Activated CD4-positive, alpha-beta memory T cell treated with anti-CD3 and anti-CD28 coated beads for 36 hours (primary cell): ENCODE measurements at places on chromosomes 3 and 15. TPM values are rescaled to one million over a fixed set of nuclear protein-coding genes. Genes with fewer than 3 reads are reported as not detected.

GRCh38 chr15:101070502-101071273 is 151.5 kb downstream of the LRRK1 start:
- no peaks in the 10 kb centered on the region for H3K36me3 ChIP-seq
- no peak overlapping the region for H3K4me3 ChIP-seq
- peaks cover 11% of the 10 kb centered on the region for H3K4me1 ChIP-seq
- H3K27ac ChIP-seq = peak overlapping the region; percentile 66
- H3K27me3 ChIP-seq = peaks cover 1% of the 10 kb centered on the region

DNA sequence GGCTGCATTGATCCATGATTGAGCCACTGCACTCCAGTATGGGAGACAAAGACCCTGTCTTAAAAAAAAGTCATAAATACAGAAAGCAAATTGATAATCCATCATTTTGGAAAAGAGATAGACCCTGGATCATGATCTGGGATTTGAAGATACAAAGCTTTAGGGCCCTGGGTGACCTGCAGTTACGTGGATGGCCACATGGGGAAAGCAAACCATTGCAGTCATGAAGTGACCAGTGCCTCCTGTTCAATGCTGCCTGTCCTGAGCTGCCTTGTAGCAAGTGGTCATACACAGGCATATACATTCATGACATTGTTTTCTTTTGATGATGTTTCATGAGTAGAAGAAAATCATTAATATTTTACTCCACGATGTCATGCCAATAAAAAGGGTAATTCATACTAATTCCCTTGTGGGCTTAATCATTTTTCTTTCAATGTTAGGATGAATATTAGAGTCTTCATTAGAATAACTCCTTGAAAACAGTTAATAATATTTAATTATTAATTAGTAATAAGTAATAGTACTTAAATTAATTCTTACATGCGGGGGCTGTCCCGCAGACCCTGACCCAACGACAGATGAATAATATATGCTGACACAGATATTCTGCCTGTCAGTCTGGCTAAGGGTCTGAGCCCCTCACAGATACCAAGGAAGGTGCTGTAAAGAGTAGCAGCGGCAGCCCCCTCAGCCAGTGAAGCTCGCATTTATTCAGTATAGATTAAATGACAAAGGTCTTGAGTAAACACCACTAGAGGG is 109.0 kb upstream of the UNC13C start:
- no peaks in the 10 kb centered on the region for H3K4me1 ChIP-seq
- no peak for DNase-seq
- H3K27ac ChIP-seq = no peak overlapping the region
- H3K4me3 ChIP-seq = no peak overlapping the region

GRCh38 chr3:48399387-48400172 is 27.6 kb downstream of the FBXW12 start:
- H3K27ac ChIP-seq = no peak overlapping the region
- H3K27me3 ChIP-seq = peaks cover 1% of the 10 kb centered on the region
- no peaks in the 10 kb centered on the region for H3K36me3 ChIP-seq
- peak; percentile 5 for DNase-seq
- H3K4me1 ChIP-seq = no peaks in the 10 kb centered on the region

DNA sequence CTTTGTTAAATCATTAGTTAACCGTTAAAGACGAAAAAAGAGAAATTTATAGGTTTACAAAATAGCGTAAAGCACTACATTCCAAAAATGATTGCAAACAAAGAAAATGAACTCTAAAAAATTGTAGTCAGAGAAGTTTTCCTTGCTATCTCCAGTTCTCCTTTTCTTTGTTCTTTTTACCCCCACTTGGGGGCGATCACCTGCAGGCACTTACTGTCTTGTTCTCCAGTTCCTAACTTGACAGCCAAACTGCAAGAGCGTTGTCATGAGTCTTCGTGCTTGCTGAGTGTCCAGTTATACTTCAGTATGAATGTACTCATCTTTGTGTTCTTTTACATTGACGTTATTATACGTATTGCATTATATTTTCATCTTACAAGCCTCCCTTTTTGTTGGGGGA is 54.5 kb downstream of the CHD2 start:
- H3K4me1 ChIP-seq = peaks cover 37% of the 10 kb centered on the region
- peak; percentile 26 for DNase-seq
- no peaks in the 10 kb centered on the region for H3K27me3 ChIP-seq
- H3K27ac ChIP-seq = no peak overlapping the region

The CYP1A1 gene
- total RNA-seq = 1.1 TPM

DNA sequence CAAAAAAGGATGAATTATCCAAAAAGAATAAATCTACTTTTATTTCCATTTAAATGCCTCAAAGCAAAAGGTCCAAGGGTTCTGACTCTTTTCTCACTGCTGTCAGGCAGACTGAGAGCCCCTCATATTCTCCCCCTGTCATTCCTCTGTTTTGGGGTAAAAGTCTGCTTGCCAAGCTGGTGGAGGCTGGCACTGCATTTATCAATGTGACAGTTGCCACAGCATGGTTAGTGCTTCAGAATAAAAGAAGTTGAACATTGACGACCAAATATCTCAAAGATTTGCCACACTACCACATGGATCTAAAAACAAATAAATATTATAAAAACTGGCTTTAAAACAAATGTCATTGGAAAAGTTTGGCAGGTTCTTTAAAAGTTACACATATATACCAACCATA is 89.2 kb upstream of the SNRK start:
- no peaks in the 10 kb centered on the region for H3K27me3 ChIP-seq
- no peak overlapping the region for H3K4me3 ChIP-seq

The EFCC1 gene
- 0.12 TPM for total RNA-seq

- no peak overlapping the region for H3K27ac ChIP-seq
- H3K36me3 ChIP-seq = no peaks in the 10 kb centered on the region
- H3K4me3 ChIP-seq = no peak overlapping the region
Measured at GRCh38 chr3:151351219-151351618, 21.9 kb upstream of the P2RY13 start.

DNA sequence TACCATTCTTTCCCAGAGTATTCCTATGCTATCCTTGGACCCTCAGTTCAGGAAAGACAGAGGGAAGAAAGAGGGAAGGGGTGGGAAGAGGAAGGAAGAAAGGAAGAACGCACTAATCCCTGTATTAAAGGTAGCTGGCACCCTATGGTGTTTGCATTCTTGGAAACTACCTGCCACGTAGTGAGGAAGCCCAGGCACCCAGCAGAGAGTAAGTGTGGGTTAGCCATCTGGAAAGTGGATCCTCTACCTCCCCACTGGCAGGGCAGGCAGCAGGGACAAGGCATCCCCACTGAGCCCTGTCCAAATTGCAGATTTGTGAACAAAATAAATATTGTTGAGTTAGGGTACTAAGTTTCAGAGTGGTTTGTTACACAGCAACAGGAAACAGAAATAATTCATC is 8.8 kb downstream of the RBP1 start:
- DNase-seq = no peak
- H3K27me3 ChIP-seq = no peaks in the 10 kb centered on the region
- no peaks in the 10 kb centered on the region for H3K36me3 ChIP-seq
- H3K4me3 ChIP-seq = no peak overlapping the region
- H3K27ac ChIP-seq = no peak overlapping the region
- no peaks in the 10 kb centered on the region for H3K4me1 ChIP-seq

The CFAP100 gene
- total RNA-seq = not detected

The ACOX2 gene
- total RNA-seq = not detected

The EAF1 gene
- 23.4 TPM for total RNA-seq

- no peaks in the 10 kb centered on the region for H3K4me1 ChIP-seq
- DNase-seq = no peak
- H3K27me3 ChIP-seq = no peaks in the 10 kb centered on the region
- no peak overlapping the region for H3K27ac ChIP-seq
Measured at GRCh38 chr3:167113035-167113830, 266.9 kb downstream of the ZBBX start.

- no peaks in the 10 kb centered on the region for H3K4me1 ChIP-seq
- no peak overlapping the region for H3K27ac ChIP-seq
- no peaks in the 10 kb centered on the region for H3K36me3 ChIP-seq
- no peak for DNase-seq
- H3K4me3 ChIP-seq = no peak overlapping the region
Measured at GRCh38 chr3:118540826-118541225, 493.8 kb downstream of the IGSF11 start.

The FBLN2 gene
- total RNA-seq = not detected

GRCh38 chr15:63369781-63370180 is 11.9 kb downstream of the CA12 start:
- peaks cover 25% of the 10 kb centered on the region for H3K4me1 ChIP-seq
- no peak overlapping the region for H3K4me3 ChIP-seq
- H3K27me3 ChIP-seq = no peaks in the 10 kb centered on the region
- H3K27ac ChIP-seq = no peak overlapping the region
